ENCODE measurements at places on chromosomes 6 and 20.

GRCh38 chr6:165718491-165718891 lies 55.5 kb upstream of the PDE10A start:
- DNase-seq: no peak

- DNase-seq: no peak
Measured at GRCh38 chr6:7901056-7901455, 9.5 kb downstream of the TXNDC5 start.

DNA sequence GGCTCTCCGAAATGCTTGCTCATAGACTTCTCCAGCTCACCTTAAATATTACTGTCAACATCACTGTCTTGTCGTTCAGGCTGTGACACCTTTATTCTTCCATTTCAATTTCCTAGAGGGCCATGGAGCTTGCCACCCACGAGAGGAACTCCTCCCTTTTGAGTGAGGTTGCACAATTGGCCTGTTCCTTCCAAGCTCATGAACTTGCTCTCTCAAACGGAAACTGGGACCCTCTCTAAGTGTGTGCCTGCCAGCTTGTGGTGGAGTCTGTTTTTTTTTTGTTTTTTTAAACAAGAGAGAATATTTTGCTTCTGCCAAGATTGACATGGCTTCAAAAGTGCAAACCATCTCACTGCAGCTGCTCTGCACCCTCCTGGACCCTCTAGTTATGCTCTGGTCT lies 19.3 kb upstream of the IYD start:
- no peak for DNase-seq

GRCh38 chr6:35401514-35401913 lies 50.6 kb upstream of the FANCE start:
- DNase-seq: no peak

DNA sequence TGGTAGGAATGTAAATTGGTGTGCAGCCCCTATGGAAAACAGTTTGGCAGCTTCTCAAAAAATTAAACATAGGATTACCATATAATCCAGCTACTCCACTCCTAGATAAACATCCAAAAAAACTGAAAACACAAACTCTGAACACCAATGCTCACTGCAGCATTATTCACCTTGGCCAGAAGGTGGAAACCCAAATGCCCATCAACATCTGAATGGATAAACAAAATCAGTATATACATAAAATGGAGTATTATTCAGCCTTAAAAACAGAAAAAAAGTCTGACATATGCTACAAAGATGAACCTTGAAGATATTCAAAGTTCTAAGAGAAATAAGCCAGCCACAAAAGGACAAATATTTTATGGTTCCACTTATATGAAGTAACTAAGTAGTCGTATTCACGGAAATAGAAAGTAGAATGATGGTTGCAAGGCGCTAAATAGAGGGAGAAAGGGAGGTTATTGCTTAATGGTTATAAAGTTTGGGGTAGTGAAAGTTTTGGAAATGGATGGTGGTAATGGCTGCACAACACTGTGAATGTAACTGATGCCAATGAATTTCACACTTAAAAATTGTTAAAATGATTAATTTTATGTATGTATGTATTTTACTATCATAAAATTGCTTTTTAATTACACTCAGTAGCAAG lies 4.0 kb downstream of the PHF10 start:
- DNase-seq: no peak

- DNase-seq: no peak
Measured at GRCh38 chr6:4271761-4272470, 136.5 kb upstream of the ECI2 start.

DNA sequence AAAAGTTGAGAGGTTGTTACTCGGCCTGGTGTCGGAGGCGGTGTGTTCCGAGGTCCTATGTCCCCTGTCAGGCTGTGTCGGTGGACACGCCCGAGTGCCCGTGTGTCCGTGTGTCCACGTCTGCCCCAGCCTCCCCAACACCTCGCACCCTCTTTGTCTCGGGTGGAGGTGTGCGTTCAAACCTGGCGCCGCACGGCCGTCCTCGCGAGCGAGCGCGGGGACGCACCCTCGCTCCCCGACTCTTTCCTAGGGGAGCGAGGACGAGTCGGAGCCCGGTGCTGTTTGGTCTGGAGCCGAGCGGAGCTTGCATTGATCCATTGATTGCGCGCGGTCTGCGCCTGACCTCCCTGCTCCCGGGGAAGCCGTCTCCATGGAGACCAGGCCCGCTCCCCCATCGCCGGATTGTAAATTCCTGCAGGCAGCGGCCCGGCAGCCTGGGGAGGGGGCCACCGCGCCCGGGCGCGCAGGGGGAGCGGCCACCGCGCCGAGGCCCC lies 411 bp upstream of the SCUBE3 start:
- DNase-seq: no peak
